Right lung (tissue), 10 donors: ENCODE measurements at places on chromosomes 11 and 22. TPM values are rescaled to one million over a fixed set of nuclear protein-coding genes. Genes with fewer than 3 reads are reported as not detected.

Gene LPXN
- 10.6 TPM for polyA plus RNA-seq

Gene TYR
- polyA plus RNA-seq = not detected

Gene C11orf87
- polyA plus RNA-seq = 0.03 TPM

Gene MUC6
- 0.24 TPM for polyA plus RNA-seq

Gene GVQW3
- polyA plus RNA-seq = 13.1 TPM

Gene TUBA8
- 3.1 TPM for polyA plus RNA-seq

Gene TRIOBP
- polyA plus RNA-seq = 63.2 TPM

Gene OOSP4A
- not detected for polyA plus RNA-seq

Gene NXPE4
- not detected for polyA plus RNA-seq

Gene TTLL1
- polyA plus RNA-seq = 18.9 TPM
